Amniotic epithelial cell (primary cell): ENCODE measurements at places on chromosomes 4 and X.

DNA sequence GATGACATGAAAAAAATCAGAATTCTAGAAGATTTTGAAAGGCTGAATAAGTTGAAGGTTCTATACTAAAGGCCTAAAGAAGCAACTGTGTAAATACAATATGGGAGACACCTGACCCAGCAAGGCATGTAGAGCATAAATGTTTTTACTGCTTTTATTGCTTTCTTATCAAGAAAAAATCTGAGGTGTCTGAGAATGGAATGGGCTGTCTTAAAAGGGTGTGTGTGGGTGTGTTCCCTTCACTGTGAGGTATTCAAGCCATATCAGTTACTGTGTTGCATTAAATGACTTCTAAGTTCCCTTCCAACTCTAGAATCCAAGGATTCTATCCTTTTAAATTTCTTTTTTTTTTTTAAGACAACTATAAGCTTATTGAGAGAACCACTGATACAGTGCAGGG lies 15.7 kb downstream of the ATP8A1 start:
- DNase-seq: no peak

DNA sequence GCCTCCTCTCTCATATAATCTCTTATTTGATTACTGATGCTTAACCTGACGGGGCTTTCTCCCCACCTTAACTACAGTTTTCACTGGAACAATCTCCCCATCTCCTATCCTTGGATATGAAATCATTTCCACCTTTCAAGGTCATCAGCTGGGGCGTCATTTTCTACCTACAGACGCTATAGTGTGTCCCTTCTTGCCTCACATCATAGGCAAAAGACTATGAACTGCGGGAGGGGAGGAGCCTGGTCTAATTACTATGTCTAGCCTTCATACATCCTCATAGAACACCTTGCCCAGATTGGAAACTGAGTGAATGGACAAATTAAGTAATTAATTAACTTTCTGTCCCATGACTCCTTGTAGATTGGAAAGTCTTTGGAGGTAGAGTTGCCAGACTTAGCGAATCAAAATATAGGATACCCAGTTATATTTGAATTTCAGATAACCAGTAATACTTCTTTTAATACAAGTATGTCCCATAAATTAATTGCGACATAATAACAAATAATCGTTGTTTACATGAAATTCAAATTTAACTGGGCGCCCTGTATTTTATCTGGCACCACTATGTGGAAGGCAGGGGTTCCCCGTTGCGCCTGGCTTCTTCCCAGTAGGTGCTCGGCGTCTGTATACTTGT lies 752 bp upstream of the ATP6AP2 start:
- no peak for DNase-seq

DNA sequence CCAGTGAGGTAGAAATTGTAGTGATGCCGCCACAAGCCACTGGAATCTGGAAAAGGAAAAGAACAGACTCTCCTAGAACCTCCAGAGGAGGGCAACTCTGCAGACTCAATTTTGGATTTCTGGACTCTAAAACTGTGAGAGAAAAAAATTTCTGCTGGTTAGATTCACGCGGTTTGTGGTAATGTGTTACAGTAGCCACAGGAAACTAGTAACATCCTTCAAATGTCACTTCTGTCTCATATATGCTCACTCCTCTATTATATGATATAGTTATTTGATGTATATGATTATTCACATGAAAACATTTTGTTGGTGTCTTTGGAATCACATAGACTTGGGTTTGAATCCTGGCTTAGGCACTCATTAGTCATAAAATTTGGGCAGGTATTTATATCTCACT lies 18.8 kb downstream of the LDOC1 start:
- no peak for DNase-seq

- DNase-seq: no peak
Observed at GRCh38 chr4:169158046-169158445, 112.7 kb downstream of the SH3RF1 start.

DNA sequence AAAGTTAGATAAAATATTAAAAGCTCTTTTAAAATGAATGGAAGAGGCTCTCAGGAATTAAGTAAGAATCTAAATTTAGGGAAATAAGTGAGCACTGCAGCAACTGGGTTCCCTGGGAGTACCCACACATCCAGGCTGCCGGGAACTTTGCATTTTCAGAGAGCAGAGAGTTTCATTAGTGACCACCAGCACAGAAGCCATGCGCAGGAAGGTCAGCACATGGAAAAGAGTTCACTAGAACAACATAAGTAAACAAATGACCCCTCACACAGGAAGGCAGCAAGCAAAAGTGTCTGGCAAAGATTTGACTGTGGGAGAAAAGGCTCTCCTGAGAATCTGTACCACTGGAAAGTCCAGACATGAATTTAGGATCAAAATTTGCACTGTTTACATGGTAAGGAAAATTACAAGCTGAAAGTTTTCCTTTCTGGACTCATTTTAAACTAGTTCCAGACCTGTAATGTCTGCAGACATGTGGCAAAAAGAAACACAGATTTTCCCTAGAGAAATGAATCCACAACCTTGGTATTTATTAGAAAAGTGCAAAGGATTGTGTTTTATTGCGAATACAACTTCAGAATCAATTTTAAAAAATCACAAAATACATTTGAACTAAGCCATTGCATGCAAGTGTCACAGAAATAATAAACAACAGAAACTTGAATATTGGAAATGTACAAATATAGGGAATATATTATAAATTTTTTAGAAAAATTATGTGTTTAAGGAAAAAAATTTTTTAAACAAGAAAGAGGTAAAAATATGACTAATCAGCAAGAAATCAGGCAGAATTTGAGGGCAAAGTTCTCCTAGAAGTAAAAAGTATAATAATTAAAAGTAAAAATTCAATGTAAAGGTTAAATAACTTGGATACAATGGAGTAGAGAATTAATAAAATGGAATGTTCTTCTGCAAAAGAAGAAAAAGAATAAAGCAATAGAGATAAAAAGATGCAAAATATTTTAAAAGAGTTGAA lies 18.4 kb upstream of the MYOZ2 start:
- DNase-seq: no peak

DNA sequence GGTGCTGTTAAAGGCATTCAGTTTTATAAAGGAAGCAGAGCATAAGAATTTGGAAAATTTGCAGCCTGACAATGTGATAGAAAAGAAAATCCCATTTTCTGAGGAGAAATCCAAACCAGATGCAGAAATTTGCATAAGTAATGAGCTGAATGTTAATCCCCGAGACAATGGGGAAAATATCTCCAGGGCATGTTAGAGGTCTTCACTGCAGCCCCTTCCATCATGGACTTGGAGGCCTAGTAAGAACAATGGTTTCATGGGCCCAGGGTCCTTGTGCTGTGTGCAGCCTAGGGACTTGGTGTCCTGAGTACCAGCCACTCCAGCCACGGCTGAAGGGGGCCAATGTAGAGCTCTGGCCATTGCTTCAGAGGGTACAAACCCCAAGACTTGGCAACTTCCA lies 542.7 kb upstream of the NR3C2 start:
- DNase-seq: no peak
